Activated T-helper 2 cell treated with anti-CD3 and anti-CD28 coated beads, Interferon-gamma antibody, Interleukin-2, Interleukin-4, amounts not matched to agents 10 μg/mL and 5 μg/mL and 100 μg/mL, durations not matched to agents 14 hours and 24 hours and 36 hours (primary cell): ENCODE measurements at places on chromosomes 2 and 18. TPM values are rescaled to one million over a fixed set of nuclear protein-coding genes. Genes with fewer than 3 reads are reported as not detected.

The DYSF gene
- 0.05 TPM in 1 of 2 replicates, not detected in the other for total RNA-seq

The FAM124B gene
- total RNA-seq: 2.0 and 2.1 TPM in 2 replicates

The AMMECR1L gene
- total RNA-seq: 19.3 and 19.4 TPM in 2 replicates

The TTC39C gene
- total RNA-seq: 14.3 and 20.1 TPM in 2 replicates

The SP9 gene
- total RNA-seq: not detected in 2 replicates

The ZSWIM2 gene
- total RNA-seq: not detected in 2 replicates

GRCh38 chr18:31171144-31171839 lies 8.6 kb upstream of the DSC1 start:
- no peaks in the 10 kb centered on the region for H3K36me3 ChIP-seq
- DNase-seq: no peak
- no peaks in the 10 kb centered on the region for H3K27me3 ChIP-seq
- no peak overlapping the region for H3K4me3 ChIP-seq
- H3K4me1 ChIP-seq: no peaks in the 10 kb centered on the region

DNA sequence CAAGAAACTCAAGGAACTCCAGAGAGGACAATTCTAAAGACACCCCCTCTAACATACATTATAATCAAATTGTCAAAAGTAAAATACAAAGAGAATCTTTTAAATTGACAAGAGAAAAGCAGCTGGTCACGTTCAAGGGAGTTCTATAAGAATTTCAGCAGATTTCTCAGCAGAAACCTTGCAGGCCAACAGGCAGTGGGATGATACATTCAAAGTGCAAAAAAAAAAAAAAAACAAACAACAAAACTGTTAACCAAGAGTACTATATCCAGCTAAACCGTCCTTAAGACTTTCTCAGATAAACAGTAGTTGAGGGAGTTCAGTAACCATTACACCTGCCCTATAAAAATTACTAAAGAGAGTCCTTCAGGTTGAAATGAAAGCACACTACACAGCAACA lies 33.9 kb downstream of the CCDC138 start:
- DNase-seq: no peak
- no peaks in the 10 kb centered on the region for H3K27me3 ChIP-seq

DNA sequence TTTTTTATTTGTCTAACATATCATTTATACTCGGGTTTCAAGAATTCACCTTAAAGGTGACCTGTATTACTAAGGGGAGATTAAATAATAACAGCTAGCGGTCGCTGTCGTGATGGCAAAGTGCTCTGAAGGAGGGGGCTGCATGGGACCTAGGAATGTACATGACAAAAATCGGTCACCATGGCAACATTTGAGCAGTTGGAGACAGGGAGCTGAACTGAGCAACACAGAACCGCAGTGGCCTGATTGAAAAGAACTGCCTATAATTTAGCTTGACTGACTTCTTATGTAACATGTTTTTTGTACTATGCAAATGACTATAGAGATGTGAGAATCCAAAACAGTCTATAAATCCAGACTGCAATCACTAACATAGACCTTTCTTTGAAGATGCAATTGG lies 34.3 kb upstream of the EPHA4 start:
- no peak overlapping the region for H3K27ac ChIP-seq
- no peak for DNase-seq
- no peaks in the 10 kb centered on the region for H3K36me3 ChIP-seq
- no peaks in the 10 kb centered on the region for H3K4me1 ChIP-seq
- H3K27me3 ChIP-seq: peaks cover 4% of the 10 kb centered on the region

DNA sequence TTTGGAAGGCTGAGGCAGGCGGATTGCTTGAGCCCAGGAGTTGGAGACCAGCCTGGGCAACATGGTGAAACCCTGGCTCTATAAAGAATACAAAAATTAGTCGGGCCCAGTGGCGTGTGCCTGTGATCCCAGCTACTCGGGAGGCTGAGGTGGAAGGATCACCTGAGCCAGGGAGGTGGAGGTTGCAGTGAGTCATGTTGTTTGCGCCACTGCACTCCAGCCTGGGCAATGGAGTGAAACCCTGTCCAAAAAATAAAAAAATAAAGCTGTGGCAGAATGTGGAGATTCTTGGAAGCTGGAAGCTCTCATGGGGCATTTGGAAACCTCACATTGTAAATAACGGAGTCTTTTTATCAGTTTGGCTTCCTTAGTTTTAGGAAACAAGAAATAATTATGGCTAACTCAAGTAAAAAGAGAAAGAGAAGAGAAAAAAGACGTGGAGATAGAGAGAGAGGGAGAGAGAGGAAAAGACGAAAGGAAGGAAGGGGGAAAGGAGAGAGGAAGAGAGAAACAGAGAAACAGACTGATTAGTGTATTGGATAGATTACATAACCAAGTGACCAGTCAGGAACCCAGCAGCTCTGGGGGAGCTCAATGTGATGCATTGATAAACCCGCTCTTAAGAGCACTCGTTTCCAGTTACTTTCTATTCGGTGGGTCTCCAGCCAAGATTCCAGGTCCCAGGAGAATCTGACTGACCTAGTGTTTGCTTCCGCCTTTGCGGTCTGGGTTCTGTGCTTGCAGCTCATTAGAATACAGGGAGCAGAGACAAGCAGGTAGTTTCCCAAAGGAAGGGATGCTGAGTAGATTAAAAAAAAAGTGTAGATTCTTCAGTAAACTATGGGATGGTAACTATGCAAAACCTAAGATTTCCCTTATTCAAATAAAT lies 1.1 kb upstream of the SPAST start:
- H3K4me1 ChIP-seq: peaks cover 18% of the 10 kb centered on the region
- H3K27me3 ChIP-seq: no peaks in the 10 kb centered on the region
- DNase-seq: no peak
- peak overlapping the region; percentile 96 for H3K4me3 ChIP-seq

- peak overlapping the region; percentile 96 for H3K4me3 ChIP-seq
- peaks cover 19% of the 10 kb centered on the region for H3K4me1 ChIP-seq
- peaks cover 2% of the 10 kb centered on the region for H3K27me3 ChIP-seq
- DNase-seq: no peak
Measured at GRCh38 chr2:240023792-240024191, 1.4 kb downstream of the NDUFA10 start.

- no peaks in the 10 kb centered on the region for H3K4me1 ChIP-seq
- no peaks in the 10 kb centered on the region for H3K36me3 ChIP-seq
- no peak overlapping the region for H3K27ac ChIP-seq
- peaks cover 4% of the 10 kb centered on the region for H3K27me3 ChIP-seq
- no peak overlapping the region for H3K4me3 ChIP-seq
- DNase-seq: no peak
Measured at GRCh38 chr18:36693931-36694620, 134.7 kb downstream of the TPGS2 start.

GRCh38 chr2:233130481-233131020 lies 70.4 kb downstream of the INPP5D start:
- no peaks in the 10 kb centered on the region for H3K27me3 ChIP-seq
- H3K4me1 ChIP-seq: peaks cover 14% of the 10 kb centered on the region
- H3K36me3 ChIP-seq: peaks cover 83% of the 10 kb centered on the region
- DNase-seq: no peak
- peak overlapping the region; percentile 42 for H3K27ac ChIP-seq

GRCh38 chr2:68556381-68556780 lies 87.0 kb upstream of the PROKR1 start:
- H3K4me1 ChIP-seq: peaks cover 10% of the 10 kb centered on the region
- H3K36me3 ChIP-seq: no peaks in the 10 kb centered on the region
- DNase-seq: no peak
- peaks cover 2% of the 10 kb centered on the region for H3K27me3 ChIP-seq

- H3K4me3 ChIP-seq: no peak overlapping the region
- no peak for DNase-seq
- no peak overlapping the region for H3K27ac ChIP-seq
- no peaks in the 10 kb centered on the region for H3K27me3 ChIP-seq
Measured at GRCh38 chr2:215811003-215811402, 202.3 kb downstream of the MREG start.

- no peaks in the 10 kb centered on the region for H3K27me3 ChIP-seq
- no peak overlapping the region for H3K27ac ChIP-seq
- no peaks in the 10 kb centered on the region for H3K4me1 ChIP-seq
- no peaks in the 10 kb centered on the region for H3K36me3 ChIP-seq
- no peak overlapping the region for H3K4me3 ChIP-seq
- no peak for DNase-seq
Measured at GRCh38 chr18:543447-544078, 36.6 kb upstream of the CETN1 start.

- H3K36me3 ChIP-seq: no peaks in the 10 kb centered on the region
Measured at GRCh38 chr2:214519258-214519818, 108.5 kb downstream of the VWC2L start.

- no peak overlapping the region for H3K27ac ChIP-seq
- no peak overlapping the region for H3K4me3 ChIP-seq
- H3K27me3 ChIP-seq: no peaks in the 10 kb centered on the region
- no peaks in the 10 kb centered on the region for H3K4me1 ChIP-seq
Measured at GRCh38 chr18:22275706-22276333, 106.4 kb downstream of the GATA6 start.

GRCh38 chr2:23698721-23699579 lies 228.0 kb downstream of the ATAD2B start:
- H3K27me3 ChIP-seq: no peaks in the 10 kb centered on the region
- DNase-seq: no peak
- no peak overlapping the region for H3K4me3 ChIP-seq
- no peaks in the 10 kb centered on the region for H3K4me1 ChIP-seq
- H3K36me3 ChIP-seq: no peaks in the 10 kb centered on the region

- no peak overlapping the region for H3K4me3 ChIP-seq
- H3K27me3 ChIP-seq: no peaks in the 10 kb centered on the region
- H3K4me1 ChIP-seq: peaks cover 5% of the 10 kb centered on the region
- H3K36me3 ChIP-seq: peaks cover 54% of the 10 kb centered on the region
Measured at GRCh38 chr2:10579441-10579840, 110.3 kb downstream of the NOL10 start.

DNA sequence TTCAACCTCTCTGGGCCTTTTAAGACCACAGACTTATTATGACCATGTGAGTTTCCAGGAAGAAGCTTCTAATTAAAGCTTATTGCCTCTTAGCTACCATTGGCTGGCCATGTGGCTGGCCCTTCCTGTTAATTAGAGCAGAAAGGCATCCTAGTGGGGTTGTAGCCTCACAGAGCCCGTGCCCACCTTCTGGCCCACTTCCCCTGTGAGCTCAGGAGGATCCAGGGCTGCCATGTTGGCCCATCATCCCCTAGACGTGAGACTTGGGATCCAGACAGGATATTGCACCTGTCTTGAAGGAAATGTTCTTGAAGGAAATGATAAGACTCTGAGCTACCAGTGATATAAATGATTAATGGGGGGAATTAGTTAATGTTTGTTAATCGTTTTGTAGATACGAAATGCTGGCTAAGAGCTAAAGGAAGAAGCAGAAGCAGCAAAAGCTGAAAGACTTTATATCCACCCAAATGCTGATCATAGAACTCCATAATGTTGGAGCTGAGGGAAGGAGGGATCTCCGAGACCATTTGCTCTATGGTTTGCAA lies 255.4 kb downstream of the CLIP4 start:
- peaks cover 13% of the 10 kb centered on the region for H3K27me3 ChIP-seq
- H3K4me3 ChIP-seq: no peak overlapping the region
- no peaks in the 10 kb centered on the region for H3K4me1 ChIP-seq
- no peak overlapping the region for H3K27ac ChIP-seq
- DNase-seq: no peak
- no peaks in the 10 kb centered on the region for H3K36me3 ChIP-seq

- DNase-seq: no peak
- H3K4me3 ChIP-seq: no peak overlapping the region
- no peak overlapping the region for H3K27ac ChIP-seq
- peaks cover 28% of the 10 kb centered on the region for H3K4me1 ChIP-seq
- H3K36me3 ChIP-seq: peaks cover 3% of the 10 kb centered on the region
Measured at GRCh38 chr2:172081221-172082022, 3.9 kb upstream of the DLX1 start.

DNA sequence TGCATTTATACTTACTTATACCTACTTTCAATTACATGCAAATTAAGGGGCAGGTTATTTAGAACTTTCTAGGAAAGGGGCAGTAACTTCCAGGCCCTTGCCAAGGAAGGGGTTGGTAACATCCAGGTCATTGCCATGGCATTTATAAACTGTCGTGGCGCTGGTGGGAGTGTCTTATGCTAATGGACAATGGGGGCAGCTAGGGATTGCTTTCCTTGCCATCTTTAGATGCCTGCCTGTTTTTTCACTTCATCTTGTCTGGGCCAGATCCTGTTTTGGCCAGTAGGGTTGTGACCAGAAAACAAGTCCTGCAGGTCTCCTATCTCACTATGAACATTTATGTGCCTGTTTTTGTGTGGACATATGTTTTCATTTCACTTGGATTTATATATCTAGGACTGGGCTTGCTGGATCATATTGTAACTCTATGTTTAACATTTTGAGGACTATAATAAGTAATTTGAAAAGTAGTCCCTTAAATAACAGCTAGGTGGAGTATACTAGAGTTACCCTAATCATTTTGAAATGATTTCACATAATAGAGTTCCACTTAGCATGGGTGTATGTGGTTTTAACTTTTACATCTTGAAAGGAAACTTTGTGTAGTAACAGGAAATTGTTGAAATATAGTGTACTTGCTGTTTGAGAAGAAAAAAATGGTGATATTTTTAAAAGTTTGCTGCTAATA lies 56.1 kb downstream of the LCLAT1 start:
- H3K27ac ChIP-seq: peak overlapping the region; percentile 35
- no peak overlapping the region for H3K4me3 ChIP-seq
- H3K27me3 ChIP-seq: no peaks in the 10 kb centered on the region
- no peak for DNase-seq
- peaks cover 41% of the 10 kb centered on the region for H3K36me3 ChIP-seq
- peaks cover 21% of the 10 kb centered on the region for H3K4me1 ChIP-seq

GRCh38 chr18:4101009-4101408 lies 354.1 kb downstream of the DLGAP1 start:
- H3K27me3 ChIP-seq: no peaks in the 10 kb centered on the region
- no peaks in the 10 kb centered on the region for H3K4me1 ChIP-seq
- H3K36me3 ChIP-seq: no peaks in the 10 kb centered on the region
- no peak overlapping the region for H3K4me3 ChIP-seq
- no peak overlapping the region for H3K27ac ChIP-seq

DNA sequence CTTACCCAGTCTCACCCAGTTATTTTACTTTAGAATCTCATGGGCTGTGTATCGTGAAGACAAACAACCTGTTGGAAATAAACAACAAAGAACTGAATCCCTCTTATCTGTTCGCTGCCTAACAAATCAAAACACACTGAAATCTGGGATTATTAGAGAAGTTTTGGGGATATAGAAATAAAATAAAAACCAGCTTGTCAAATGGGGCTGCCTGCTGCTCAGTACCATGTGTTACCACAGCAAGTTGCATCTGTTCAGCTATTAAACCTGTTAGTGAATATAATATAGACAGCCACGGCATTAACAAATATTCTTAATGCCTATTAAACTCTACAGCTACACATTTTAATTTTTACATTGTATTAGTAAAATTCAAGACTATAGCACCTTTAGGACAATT lies 810.8 kb downstream of the NRXN1 start:
- H3K4me3 ChIP-seq: no peak overlapping the region
- no peak overlapping the region for H3K27ac ChIP-seq
- no peaks in the 10 kb centered on the region for H3K36me3 ChIP-seq
- no peak for DNase-seq
- no peaks in the 10 kb centered on the region for H3K4me1 ChIP-seq

DNA sequence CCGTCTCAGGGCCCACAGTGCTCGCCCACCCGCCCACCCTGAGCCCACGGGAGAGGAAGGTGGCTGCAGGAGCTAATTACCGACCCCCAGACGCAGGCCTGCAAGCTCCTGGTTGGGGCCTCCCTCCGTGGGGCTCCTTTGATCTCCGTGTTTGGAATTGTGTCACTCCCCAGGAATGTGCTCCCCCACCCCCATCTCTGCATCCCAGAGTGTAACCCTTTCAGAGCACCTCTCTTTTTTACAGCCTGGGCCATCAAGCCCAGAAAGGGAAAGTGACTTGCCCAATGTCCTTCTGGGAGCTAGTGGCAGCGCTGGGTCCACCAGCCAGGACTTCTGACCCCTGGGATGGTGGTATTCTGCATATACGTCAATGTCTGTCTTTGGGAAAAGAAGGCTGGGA lies 335.1 kb downstream of the CYRIA start:
- H3K27me3 ChIP-seq: no peaks in the 10 kb centered on the region
- no peak overlapping the region for H3K4me3 ChIP-seq
- H3K27ac ChIP-seq: no peak overlapping the region
- H3K36me3 ChIP-seq: no peaks in the 10 kb centered on the region
- DNase-seq: no peak
- H3K4me1 ChIP-seq: no peaks in the 10 kb centered on the region
